ENCODE measurements at places on chromosomes 5 and 9. TPM values are rescaled to one million over a fixed set of nuclear protein-coding genes. Genes with fewer than 3 reads are reported as not detected.

DAB2 gene
- total RNA-seq, result 1.7 TPM

RUFY1 gene
- 66.3 TPM for total RNA-seq

CBY3 gene
- total RNA-seq, result 0.39 TPM

LCNL1 gene
- total RNA-seq, result 0.82 TPM

DNA sequence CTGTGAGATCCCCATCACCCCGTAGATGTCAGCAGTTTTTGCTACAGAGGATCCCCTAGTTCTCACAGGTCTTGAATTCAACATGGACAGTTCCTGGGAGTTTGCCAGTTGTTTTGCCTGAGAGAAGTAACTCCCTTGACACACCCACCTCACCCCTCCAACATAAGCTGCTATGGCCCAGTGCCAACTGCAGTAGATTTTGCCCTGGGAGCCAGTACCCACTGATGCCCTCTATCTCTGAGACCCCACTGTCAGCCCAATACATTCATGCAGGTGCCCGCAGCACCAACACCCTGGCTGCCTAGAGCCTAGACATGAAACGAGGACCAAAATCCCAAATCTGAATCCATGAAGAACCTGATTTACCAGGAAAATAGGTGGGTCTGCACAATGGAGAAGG is 583.9 kb upstream of the CTNND2 start:
- H3K4me1 ChIP-seq, result no peaks in the 10 kb centered on the region
- no peaks in the 10 kb centered on the region for H3K27me3 ChIP-seq
- H3K36me3 ChIP-seq, result no peaks in the 10 kb centered on the region
- no peak overlapping the region for H3K4me3 ChIP-seq
- no peak overlapping the region for H3K27ac ChIP-seq

DNA sequence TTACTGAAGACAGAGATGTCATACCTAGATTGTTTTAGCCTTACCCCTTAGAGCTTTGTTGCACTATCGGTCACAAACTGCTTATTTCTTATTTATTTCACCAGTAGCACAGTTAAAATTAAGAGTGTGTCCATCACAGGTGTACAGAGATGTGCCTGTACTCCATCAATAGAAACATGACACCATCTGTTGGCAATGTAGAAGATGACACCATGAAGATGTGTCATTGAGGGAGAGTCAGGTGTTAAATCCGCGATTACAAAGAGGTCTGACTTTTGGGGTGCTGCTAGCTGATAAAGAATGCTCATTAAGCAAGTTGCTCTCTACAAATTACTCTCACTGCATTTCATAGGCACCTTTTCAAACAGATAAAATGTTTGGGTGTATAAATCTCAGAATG is 164.4 kb downstream of the SMARCA2 start:
- H3K27ac ChIP-seq, result no peak overlapping the region
- DNase-seq, result no peak
- no peak overlapping the region for H3K4me3 ChIP-seq
- H3K36me3 ChIP-seq, result no peaks in the 10 kb centered on the region
- H3K27me3 ChIP-seq, result no peaks in the 10 kb centered on the region

- no peaks in the 10 kb centered on the region for H3K36me3 ChIP-seq
- H3K4me1 ChIP-seq, result no peaks in the 10 kb centered on the region
- H3K27me3 ChIP-seq, result no peaks in the 10 kb centered on the region
- no peak for DNase-seq
- H3K4me3 ChIP-seq, result no peak overlapping the region
Measured at GRCh38 chr9:23497137-23497504, 328.9 kb downstream of the ELAVL2 start.

GRCh38 chr5:172740428-172741205 is 30.4 kb downstream of the DUSP1 start:
- DNase-seq, result no peak
- peak overlapping the region; percentile 64 for H3K27ac ChIP-seq
- H3K4me3 ChIP-seq, result no peak overlapping the region
- no peaks in the 10 kb centered on the region for H3K36me3 ChIP-seq
- no peaks in the 10 kb centered on the region for H3K27me3 ChIP-seq
- H3K4me1 ChIP-seq, result peaks cover 16% of the 10 kb centered on the region

DNA sequence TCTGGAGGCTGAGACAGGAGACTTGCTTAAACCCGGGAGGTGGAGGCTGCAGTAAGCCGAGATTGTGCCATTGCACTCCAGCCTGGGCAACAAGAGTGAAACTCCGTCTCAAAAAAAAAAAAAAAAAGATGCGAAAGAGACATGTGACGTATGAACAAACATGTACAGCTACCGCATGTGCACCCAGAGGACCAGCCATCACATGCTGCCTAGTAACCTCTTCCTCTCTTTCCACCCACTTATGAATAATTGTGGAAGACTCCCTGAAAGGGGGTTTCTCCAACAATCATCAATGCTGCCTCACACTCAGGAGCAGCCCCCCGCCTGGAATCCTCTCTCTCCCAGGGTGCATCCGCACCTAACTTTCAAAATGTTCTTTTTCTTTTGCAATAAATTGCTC is 2.2 kb downstream of the SARDH start:
- no peak for DNase-seq
- no peaks in the 10 kb centered on the region for H3K4me1 ChIP-seq
- no peak overlapping the region for H3K4me3 ChIP-seq
- H3K27me3 ChIP-seq, result no peaks in the 10 kb centered on the region
- no peaks in the 10 kb centered on the region for H3K36me3 ChIP-seq

- H3K4me1 ChIP-seq, result no peaks in the 10 kb centered on the region
- DNase-seq, result no peak
- H3K27me3 ChIP-seq, result no peaks in the 10 kb centered on the region
- H3K36me3 ChIP-seq, result no peaks in the 10 kb centered on the region
- H3K27ac ChIP-seq, result no peak overlapping the region
- no peak overlapping the region for H3K4me3 ChIP-seq
Measured at GRCh38 chr9:14782286-14783051, 59.9 kb upstream of the CER1 start.
